Mammary epithelial cell (primary cell): ENCODE measurements at places on chromosomes 2 and 18. TPM values are rescaled to one million over a fixed set of nuclear protein-coding genes. Genes with fewer than 3 reads are reported as not detected.

UGT1A7 gene
- polyA plus RNA-seq: not detected

DSC3 gene
- 50.2 TPM for polyA plus RNA-seq

PLEKHA3 gene
- 7.9 TPM for polyA plus RNA-seq

CD302 gene
- 1.6 TPM for polyA plus RNA-seq

RAB17 gene
- 12.8 TPM for polyA plus RNA-seq
